GM23248 (cell line): ENCODE measurements at places on chromosomes 6 and 20. TPM values are rescaled to one million over a fixed set of nuclear protein-coding genes. Genes with fewer than 3 reads are reported as not detected.

Gene RNF182
- total RNA-seq, result 2.3 and 2.7 TPM in 2 replicates

Gene ECT2L
- not detected in 2 replicates for total RNA-seq

Gene ELOVL2
- total RNA-seq, result 0.32 and 0.76 TPM in 2 replicates

Gene GLP1R
- not detected in 2 replicates for total RNA-seq
